ENCODE measurements at places on chromosomes 13 and 19. TPM values are rescaled to one million over a fixed set of nuclear protein-coding genes. Genes with fewer than 3 reads are reported as not detected.

Gene APOC1
- total RNA-seq: 8.7 TPM

Gene FAM216B
- not detected for total RNA-seq

DNA sequence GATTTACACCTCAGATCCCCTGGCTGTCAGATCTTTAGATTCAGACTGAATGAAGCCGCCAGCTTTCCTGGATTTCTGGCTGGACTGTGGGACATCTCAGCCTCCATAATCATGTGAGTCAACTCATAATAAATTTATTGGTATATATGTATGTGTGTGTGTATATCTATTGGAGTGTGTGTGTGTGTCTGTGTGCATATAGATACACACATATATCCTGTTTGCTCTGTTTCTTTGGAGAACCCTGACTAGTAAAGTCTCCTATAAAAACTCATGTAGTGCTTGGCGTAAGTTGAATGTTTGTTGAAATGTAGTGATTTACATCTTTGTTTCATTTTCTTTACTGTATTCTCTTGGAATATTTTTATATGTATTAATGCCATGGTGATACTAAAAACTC, 499.5 kb upstream of the KLF12 start:
- H3K27me3 ChIP-seq: no peaks in the 10 kb centered on the region
- H3K27ac ChIP-seq: no peak overlapping the region
- no peaks in the 10 kb centered on the region for H3K4me1 ChIP-seq
- H3K36me3 ChIP-seq: no peaks in the 10 kb centered on the region
- DNase-seq: no peak

GRCh38 chr13:48741377-48741776, 87.6 kb downstream of the CYSLTR2 start:
- no peak overlapping the region for H3K27ac ChIP-seq
- no peak for DNase-seq
- no peak overlapping the region for H3K4me3 ChIP-seq
- no peaks in the 10 kb centered on the region for H3K36me3 ChIP-seq
- no peaks in the 10 kb centered on the region for H3K27me3 ChIP-seq

DNA sequence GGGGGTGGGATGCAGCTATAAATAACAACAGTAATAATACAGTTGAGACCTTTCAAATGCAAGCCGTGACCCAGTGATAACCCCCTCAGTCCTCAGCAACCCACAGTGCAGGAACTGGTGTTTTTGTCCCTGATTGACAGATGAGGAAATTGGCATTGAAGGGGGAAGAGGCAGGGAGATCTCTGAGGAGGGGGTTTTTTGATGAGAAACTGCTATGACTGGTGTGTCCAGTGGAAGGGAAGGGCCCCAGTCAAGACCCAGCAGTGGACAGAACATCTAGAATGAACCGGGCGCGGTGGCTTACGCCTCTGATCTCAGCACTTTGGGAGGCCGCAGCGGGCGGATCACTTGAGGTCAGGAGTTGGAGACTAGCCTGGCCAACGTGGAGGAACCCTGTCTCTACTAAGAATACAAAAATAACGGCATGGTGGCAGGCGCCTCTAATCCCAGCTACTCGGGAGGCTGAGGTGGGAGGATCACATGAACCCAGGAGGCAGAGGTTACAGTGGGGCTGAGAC, 1.9 kb downstream of the MAP1S start:
- no peaks in the 10 kb centered on the region for H3K27me3 ChIP-seq
- H3K36me3 ChIP-seq: peaks cover 5% of the 10 kb centered on the region
- H3K4me3 ChIP-seq: peak overlapping the region; percentile 96
- peaks cover 32% of the 10 kb centered on the region for H3K4me1 ChIP-seq
- DNase-seq: no peak

GRCh38 chr13:109160887-109161669, 531.7 kb downstream of the MYO16 start:
- no peaks in the 10 kb centered on the region for H3K36me3 ChIP-seq
- no peak for DNase-seq
- H3K27ac ChIP-seq: no peak overlapping the region
- no peaks in the 10 kb centered on the region for H3K27me3 ChIP-seq
- H3K4me1 ChIP-seq: peaks cover 2% of the 10 kb centered on the region

DNA sequence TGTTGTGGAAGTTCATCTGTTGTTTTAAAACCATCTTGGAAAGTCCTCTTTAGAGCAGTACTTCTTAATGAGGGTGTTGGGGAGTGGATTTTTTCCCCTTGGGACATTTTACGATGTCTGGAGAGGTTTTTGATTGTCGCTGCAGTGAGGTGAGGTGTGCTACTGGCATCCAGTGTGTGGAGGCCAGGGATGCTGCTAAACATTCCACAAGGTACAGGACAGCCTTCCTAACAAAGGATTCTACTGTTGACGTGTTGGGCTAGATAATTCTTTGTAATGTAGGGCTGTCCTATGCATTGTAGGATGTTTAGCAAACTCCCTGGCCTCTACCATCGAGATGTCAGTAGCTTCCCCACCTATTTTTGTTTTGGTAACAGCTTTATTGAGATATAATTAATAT, 33.3 kb downstream of the NAA16 start:
- H3K4me1 ChIP-seq: no peaks in the 10 kb centered on the region
- DNase-seq: no peak
- H3K27me3 ChIP-seq: no peaks in the 10 kb centered on the region
- peaks cover 3% of the 10 kb centered on the region for H3K36me3 ChIP-seq

DNA sequence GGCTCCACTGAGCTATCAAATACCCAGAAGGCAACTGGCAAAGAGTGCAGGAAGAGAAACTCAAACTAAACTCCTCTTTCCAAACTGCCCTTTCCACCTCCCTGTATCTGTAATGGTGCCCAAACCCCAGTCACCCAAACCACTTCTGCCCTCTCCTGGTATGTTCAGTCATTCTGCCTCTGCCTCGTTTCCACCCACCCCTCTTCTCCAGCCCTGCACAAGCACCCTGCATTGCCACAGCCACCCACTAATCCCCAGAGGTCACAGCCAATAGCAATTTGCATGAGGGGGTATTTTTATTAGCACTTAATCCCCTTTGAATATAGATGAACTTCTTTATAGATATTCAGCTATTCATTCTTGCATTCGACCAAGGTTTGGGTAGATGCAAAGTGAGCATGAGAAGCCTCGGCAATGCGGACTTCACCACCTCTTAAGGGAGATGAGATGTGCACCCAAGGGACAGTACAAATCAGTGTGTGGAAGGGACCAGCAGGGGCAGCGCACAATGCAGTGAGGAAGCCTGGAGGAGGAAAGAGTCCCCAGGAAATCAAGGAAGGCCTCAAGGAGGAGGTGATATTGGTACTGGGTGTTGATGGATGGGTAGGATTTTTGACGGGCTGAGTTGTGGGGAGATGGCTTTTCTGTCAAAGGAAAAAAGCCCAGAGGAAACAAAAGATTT, 12.4 kb downstream of the TMEM272 start:
- DNase-seq: no peak
- no peaks in the 10 kb centered on the region for H3K36me3 ChIP-seq
- H3K4me1 ChIP-seq: no peaks in the 10 kb centered on the region

DNA sequence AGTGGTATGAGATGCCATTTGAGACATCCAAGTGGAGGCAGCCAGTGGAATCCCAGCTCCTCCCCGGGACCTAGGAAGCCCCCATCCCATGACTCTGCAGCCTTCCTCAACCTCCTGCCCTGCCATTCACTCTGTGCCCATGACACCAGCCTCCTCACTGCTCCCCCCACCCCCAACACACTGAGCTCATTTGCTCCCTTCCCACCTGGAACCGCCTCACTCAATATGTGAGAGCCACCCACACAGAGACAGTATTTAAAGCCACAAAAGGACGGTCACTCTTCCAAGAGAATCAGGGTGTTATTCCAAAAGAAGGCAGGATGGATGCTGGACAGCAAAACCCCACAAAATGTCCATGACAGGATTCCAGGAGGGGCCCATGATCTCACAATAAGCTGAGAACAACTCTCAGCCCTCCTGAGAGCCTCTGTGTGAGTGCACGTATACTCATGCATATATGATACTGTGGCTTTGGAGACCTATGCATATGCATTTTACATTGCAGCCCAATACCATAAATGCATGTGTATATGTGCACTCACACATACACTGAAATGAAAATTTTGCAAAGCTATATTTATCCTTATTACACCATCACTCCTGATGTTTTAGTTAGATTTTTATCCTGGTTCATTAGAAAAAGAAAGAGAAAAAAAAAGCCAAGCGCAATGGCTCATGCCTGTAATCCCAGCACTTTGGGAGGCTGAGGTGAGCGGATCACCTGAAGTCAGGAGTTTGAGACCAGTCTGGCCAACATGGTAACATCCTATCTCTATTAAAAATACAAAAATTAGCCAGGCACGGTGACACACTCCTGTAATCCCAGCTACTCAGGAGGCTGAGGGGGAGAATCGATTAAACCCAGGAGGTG, 10.8 kb upstream of the RANBP3 start:
- H3K27me3 ChIP-seq: no peaks in the 10 kb centered on the region
- no peak overlapping the region for H3K4me3 ChIP-seq
- no peak for DNase-seq
- H3K36me3 ChIP-seq: no peaks in the 10 kb centered on the region

GRCh38 chr13:77506874-77507273, 28.6 kb upstream of the SCEL start:
- H3K27ac ChIP-seq: no peak overlapping the region
- DNase-seq: no peak
- H3K4me3 ChIP-seq: no peak overlapping the region
- no peaks in the 10 kb centered on the region for H3K4me1 ChIP-seq
- H3K36me3 ChIP-seq: no peaks in the 10 kb centered on the region

- no peak overlapping the region for H3K27ac ChIP-seq
- H3K4me1 ChIP-seq: no peaks in the 10 kb centered on the region
- peaks cover 3% of the 10 kb centered on the region for H3K36me3 ChIP-seq
- DNase-seq: no peak
Observed at GRCh38 chr13:75693227-75693626, 57.1 kb downstream of the LMO7 start.

DNA sequence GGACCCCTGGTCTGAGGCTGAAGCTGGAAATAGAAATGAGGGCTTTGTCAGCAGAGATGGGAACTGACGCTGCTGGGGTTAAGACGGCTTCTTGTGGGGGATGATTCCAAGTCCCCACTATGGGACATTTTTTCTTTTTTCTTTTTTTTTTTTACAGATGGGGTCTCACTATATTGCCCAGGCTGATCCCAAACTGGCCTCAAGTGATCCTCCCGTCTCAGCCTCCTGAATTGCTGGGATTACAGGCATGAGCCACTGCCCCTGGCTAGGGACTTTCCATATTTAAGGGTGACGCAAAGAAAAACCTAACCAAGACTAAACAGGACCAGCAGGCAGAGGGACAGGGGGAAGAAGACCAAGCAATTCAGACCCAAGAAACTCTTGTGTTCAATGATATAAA, 10.0 kb downstream of the LRFN3 start:
- no peaks in the 10 kb centered on the region for H3K27me3 ChIP-seq
- no peak for DNase-seq
- no peaks in the 10 kb centered on the region for H3K36me3 ChIP-seq
- H3K4me3 ChIP-seq: no peak overlapping the region

DNA sequence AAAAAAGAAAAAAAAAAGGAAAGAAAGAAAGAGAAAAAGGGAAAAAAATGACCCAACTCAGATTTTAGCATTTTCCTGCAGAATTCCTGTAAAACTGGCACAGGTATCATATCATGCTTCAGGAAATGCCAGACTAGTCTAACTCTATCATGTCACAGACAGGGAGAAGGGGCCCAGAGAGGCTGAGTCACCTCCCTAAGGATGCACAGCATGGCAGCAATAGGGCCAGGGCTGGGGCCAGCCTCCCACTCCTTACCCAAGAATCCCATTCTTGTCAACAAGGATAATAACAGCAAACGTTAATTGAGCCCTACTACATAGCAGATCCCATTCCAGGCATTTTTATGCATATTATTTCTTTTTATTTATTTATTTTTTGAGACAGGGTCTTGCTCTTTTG, 8.5 kb downstream of the GPR4 start:
- peaks cover 4% of the 10 kb centered on the region for H3K4me1 ChIP-seq
- no peak for DNase-seq
- no peak overlapping the region for H3K4me3 ChIP-seq
- H3K27ac ChIP-seq: no peak overlapping the region
- no peaks in the 10 kb centered on the region for H3K36me3 ChIP-seq
- H3K27me3 ChIP-seq: peaks cover 57% of the 10 kb centered on the region

All from psoas muscle (tissue), 8 donors.